Stimulated activated CD4-positive, alpha-beta T cell treated with anti-CD3 and anti-CD28 coated beads, Interleukin-4, amount 100 ng/mL, for 24 hours (primary cell): ENCODE measurements at places on chromosomes 2 and 18.

GRCh38 chr2:202278036-202278760 lies 12.6 kb downstream of the NOP58 start:
- DNase-seq = peak; percentile 37

DNA sequence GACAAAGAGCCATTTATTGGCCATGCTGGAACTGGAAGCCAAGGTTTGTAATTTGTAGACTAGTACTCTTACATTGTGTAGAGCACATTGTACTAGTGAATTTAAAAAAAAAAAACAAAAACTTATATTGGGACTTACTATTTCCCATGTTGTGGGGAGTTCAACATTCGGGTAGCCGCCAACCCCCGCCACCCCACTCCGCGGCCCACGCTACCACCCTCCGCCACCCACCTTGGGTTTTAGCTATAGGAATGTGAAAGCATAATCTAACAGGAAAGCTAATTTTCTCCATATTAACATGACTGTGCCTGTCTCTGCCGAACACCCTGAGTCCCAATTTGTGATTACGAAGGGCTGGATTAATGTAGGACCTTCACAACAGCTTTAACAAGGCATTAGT lies 275.8 kb downstream of the FIGN start:
- no peak for DNase-seq

DNA sequence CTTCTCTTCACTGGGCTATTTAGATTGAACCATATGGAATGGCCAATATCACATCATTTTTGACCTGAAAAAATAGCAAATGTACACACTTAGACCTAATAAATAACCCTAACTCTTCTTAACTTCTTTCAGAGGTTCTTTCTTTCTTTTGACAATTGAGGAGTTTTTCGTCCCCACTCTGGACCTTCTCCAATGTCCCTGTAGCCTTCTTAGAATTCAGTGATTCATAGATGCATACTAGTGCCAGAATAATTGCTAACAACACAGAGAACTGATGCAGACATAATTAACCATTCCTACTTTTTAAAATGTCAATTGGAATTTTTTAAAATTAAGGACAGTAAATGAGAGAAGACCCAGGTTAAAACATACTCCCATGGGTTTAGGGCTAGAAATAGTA lies 20.0 kb downstream of the DAPL1 start:
- no peak for DNase-seq

- DNase-seq = no peak
Measured at GRCh38 chr18:2059336-2059735, 512.0 kb downstream of the METTL4 start.

DNA sequence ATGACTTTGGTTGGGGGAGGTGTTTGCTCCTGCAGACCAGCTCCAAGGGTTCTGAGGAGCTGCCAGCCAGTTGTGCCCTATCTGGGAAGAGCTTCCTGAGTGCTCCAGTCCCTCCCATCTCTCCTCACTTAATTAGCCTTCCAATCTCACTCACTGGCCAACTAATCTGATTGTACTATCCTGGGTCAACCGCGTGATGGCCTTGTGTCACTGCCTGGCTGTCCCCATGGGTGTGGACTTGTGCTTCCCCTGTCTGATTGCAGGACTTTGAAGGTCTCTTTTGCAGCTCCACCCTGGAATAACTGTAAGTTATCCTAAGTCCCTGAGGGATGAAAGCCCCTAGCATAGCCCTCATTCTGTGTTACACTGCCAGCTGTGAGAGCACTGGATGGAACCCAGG lies 65.0 kb downstream of the SLC4A5 start:
- no peak for DNase-seq
